NCI-H2171 (cell line): ENCODE measurements at places on chromosomes 11 and 22.

- no peak for DNase-seq
These were observed 34.5 kb upstream of the PARVG start for GRCh38 chr22:44146088-44146861.

- no peak for DNase-seq
These were observed 138.2 kb downstream of the NECTIN1 start for GRCh38 chr11:119590651-119591351.

GRCh38 chr11:97614606-97615005 lies 1224.8 kb downstream of the JRKL start:
- no peak for DNase-seq

DNA sequence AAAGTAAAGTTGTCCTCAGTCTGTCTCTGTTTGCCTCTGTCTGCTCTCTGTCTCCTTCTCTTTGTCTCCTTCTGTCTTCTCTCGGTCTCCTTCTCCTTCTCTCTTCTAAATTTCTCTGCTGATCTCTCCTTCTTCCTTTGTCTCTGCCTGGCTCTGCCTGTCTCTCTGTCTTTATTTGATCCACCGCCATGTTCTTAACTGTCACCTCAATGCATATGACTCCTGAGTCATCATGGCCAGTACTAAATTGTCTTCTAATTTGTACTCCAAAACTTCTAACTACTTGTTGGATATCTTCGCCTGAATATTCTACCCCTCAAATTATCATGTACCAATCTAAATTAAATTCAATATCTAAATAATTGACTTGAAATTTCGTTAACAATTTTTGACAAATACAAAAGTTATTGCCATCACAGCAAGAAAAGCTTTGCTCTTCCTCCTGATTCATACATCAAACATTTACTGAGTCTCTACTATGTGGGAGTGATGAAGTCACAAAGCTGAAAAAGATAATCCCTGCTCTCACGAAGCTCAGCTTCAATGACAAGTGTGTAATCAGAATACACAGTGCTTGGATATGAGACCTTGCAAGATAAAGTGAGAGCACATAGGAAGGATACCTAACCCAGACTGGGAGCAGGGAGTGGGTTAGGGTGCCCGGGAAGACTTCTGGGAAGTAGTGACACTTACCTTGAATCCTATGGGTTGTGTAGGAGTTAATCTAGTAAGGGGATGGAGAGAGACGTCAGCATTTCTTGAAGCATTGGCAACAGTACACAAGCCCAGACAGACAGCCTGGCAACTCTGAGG lies 193.0 kb downstream of the MAML2 start:
- no peak for DNase-seq

DNA sequence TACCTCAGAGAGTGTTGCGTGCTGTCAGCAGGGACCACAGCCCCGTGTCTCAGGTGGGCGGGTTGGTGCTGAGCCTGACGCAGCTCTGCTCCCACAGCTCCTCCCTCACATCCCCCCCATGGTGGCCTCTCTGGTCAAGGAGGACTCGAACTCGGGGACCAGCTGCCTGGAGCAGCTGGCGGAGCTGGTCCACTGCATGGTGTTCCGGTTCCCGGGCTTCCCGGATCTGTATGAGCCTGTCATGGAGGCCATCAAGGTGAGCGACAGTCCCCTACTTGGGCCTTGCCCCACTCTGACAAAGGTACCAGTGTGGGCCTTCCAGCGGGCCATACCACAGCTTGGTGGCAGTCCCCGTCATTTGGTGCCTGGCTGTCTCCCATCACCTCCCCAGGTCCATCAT lies 11.8 kb downstream of the USP35 start:
- no peak for DNase-seq

- no peak for DNase-seq
These were observed 245.4 kb downstream of the BUD13 start for GRCh38 chr11:116527180-116527991.
